ENCODE measurements at places on chromosomes 11 and 22.
A peak's percentile ranks its signal among the peaks of the same experiment; 100 is the strongest.

- no peak overlapping the region for H3K4me3 ChIP-seq
- no peak for DNase-seq
- H3K27me3 ChIP-seq: no peaks in the 10 kb centered on the region
- no peak overlapping the region for H3K27ac ChIP-seq
- peaks cover 4% of the 10 kb centered on the region for H3K36me3 ChIP-seq
Observed at GRCh38 chr11:1487091-1487850, 692 bp upstream of the MOB2 start.

DNA sequence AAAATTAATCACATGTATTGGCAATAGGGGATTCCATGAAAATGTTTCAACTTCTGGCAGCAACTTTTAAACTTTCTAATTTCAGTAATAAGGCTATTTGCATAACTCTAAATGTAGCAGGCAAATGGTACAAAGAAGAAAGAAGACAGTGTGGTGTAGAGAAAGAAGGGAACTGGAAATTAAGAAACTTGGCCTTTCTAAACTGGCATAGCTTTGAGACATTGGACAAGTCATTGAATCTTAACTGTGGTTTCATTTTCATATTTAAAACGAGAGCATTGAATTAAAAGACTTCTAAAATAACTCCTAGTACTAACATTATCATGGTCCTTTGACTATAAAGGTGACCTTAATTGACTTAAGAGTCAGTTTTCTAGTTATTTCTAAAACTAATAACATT lies 125.0 kb downstream of the UVRAG start:
- peak overlapping the region; percentile 32 for H3K4me3 ChIP-seq
- H3K27me3 ChIP-seq: no peaks in the 10 kb centered on the region
- H3K36me3 ChIP-seq: peaks cover 16% of the 10 kb centered on the region
- H3K27ac ChIP-seq: peak overlapping the region; percentile 11

DNA sequence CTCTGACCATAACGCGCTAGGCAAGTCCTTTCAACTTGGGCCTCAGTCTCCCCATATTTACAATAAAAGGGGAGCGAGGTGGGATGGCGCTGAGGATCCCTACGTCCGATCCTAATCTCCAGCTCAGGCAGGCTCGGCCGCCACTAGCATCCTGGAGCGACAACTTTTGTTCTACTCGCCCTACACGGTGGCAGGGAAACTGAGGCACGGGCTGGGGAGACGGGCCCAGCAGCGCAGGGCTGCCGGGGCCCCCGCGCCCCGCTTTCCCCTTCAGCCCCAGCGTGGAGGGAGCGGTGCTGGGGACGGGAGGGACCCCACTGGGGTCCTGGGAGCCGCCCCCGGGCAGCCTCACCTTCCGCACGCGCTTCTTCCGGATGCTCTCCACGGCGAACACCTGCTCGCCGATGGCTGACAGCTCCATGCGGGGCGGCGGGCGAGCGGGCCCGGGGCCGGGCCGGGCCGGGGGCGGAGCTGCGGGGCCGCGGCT lies 413 bp downstream of the CBX7 start:
- peaks cover 17% of the 10 kb centered on the region for H3K36me3 ChIP-seq
- H3K4me3 ChIP-seq: peak overlapping the region; percentile 79
- DNase-seq: no peak
- H3K27ac ChIP-seq: no peak overlapping the region
- peaks cover 46% of the 10 kb centered on the region for H3K4me1 ChIP-seq
- peaks cover 16% of the 10 kb centered on the region for H3K27me3 ChIP-seq

- no peak overlapping the region for H3K4me3 ChIP-seq
- DNase-seq: no peak
- peaks cover 31% of the 10 kb centered on the region for H3K4me1 ChIP-seq
- no peak overlapping the region for H3K27ac ChIP-seq
- peaks cover 10% of the 10 kb centered on the region for H3K36me3 ChIP-seq
- peaks cover 14% of the 10 kb centered on the region for H3K27me3 ChIP-seq
Observed at GRCh38 chr11:13465909-13466371, 2.9 kb upstream of the BTBD10 start.

DNA sequence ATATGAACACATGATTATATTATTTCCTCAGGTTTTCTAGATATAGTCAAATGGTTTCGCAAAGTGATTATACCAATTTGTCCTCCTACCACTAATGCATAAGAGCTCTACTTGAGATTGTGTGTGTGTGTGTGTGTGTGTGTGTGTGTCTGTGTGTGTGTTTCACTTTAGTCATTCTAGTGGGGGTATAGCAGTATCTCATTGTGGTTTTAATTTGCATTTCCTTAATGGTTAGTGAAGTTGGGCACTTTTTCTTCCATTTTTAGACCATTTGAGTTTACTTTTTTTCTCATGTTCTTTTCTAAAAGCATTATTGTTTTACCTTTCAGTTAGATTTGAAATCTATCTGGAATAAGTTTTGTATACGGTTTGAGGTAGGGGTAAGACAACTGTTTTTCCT lies 12.9 kb downstream of the CAPN5 start:
- no peaks in the 10 kb centered on the region for H3K27me3 ChIP-seq
- H3K36me3 ChIP-seq: no peaks in the 10 kb centered on the region
- no peak for DNase-seq
- H3K4me1 ChIP-seq: peaks cover 9% of the 10 kb centered on the region
- H3K4me3 ChIP-seq: no peak overlapping the region

DNA sequence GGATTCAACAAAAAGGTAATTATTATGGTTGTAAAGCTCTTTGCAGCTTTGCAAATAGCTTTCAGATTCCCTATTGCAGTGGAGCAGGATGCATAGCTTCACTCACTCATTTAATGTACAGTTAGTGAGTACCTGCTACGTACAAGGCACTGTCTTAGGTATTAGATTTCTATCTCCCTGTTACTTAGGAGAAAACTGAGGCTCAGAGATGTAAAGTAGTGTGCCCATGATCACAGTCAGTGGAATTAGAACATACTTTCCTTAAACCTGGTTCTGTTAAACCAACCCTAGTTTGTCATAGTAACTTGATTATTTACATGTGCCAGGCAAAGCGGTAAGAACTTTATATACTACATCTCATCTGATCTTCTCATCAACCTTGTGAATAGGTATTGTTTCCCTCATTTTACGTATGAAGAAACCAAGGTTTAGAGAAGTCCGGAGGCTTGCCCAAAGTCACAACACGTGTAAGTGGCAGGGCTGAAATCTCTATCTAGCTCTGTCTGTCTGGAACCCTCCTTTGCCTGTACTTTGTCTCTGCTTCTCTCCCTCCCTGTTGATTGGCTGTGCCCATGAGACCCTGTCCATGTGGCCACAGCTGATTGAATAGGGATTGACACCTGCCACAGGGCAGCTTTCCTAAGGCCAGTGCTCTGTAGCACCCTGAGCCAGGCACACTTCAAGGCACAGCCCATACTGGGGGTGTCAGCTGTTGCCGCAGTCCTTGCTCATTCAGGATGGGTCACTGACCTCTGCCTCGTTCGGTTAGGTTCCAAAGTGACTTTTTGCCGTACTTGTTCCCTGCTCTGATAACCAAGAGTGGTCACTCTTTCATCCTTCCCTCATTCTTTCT lies 63.8 kb upstream of the PRSS23 start:
- DNase-seq: no peak
- no peaks in the 10 kb centered on the region for H3K4me1 ChIP-seq
- no peak overlapping the region for H3K27ac ChIP-seq

- H3K27ac ChIP-seq: no peak overlapping the region
- no peak for DNase-seq
- no peaks in the 10 kb centered on the region for H3K36me3 ChIP-seq
- H3K4me1 ChIP-seq: no peaks in the 10 kb centered on the region
Observed at GRCh38 chr11:67062526-67063373, 6.1 kb downstream of the RHOD start.

- H3K27me3 ChIP-seq: no peaks in the 10 kb centered on the region
- H3K4me1 ChIP-seq: no peaks in the 10 kb centered on the region
- no peak for DNase-seq
- no peak overlapping the region for H3K4me3 ChIP-seq
- H3K27ac ChIP-seq: no peak overlapping the region
Observed at GRCh38 chr11:107331728-107332127, 125.9 kb downstream of the CWF19L2 start.

GRCh38 chr11:6742260-6742659 lies 29.5 kb downstream of the OR2AG2 start:
- peaks cover 40% of the 10 kb centered on the region for H3K36me3 ChIP-seq
- H3K4me3 ChIP-seq: no peak overlapping the region
- H3K27me3 ChIP-seq: no peaks in the 10 kb centered on the region
- DNase-seq: no peak

DNA sequence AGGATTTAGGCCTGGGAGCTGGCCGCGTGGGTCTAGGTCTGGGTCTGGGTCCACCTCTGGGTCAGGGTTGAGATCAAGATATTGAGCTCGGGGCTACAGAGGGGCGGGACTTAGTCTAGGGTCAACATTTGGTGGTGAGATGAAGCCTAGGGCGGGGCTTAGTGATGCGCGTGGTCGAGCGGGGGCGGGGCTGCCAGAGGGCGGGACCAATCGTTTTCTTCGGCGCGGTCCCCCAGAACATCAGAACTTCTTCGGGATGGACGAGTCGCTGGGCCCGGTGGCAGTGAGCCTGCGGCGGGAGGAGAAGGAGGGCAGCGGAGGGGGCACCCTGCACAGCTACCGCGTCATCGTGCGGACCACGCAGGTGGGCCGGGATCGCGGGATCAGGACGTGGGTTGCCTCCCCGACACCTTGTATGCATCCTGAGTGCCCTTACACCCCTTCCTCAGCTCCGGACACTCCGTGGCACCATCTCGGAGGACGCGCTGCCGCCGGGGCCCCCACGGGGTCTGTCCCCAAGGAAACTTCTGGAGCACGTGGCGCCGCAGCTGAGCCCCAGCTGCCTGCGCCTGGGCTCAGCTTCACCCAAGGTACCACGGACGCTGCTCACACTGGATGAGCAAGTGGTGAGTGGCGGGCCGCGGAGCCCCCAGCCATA lies 4.2 kb downstream of the SIPA1 start:
- peak overlapping the region; percentile 85 for H3K27ac ChIP-seq
- peaks cover 62% of the 10 kb centered on the region for H3K4me1 ChIP-seq

GRCh38 chr11:59900366-59901126 lies 22.0 kb downstream of the OOSP3 start:
- no peak overlapping the region for H3K27ac ChIP-seq
- H3K36me3 ChIP-seq: no peaks in the 10 kb centered on the region
- no peaks in the 10 kb centered on the region for H3K27me3 ChIP-seq

DNA sequence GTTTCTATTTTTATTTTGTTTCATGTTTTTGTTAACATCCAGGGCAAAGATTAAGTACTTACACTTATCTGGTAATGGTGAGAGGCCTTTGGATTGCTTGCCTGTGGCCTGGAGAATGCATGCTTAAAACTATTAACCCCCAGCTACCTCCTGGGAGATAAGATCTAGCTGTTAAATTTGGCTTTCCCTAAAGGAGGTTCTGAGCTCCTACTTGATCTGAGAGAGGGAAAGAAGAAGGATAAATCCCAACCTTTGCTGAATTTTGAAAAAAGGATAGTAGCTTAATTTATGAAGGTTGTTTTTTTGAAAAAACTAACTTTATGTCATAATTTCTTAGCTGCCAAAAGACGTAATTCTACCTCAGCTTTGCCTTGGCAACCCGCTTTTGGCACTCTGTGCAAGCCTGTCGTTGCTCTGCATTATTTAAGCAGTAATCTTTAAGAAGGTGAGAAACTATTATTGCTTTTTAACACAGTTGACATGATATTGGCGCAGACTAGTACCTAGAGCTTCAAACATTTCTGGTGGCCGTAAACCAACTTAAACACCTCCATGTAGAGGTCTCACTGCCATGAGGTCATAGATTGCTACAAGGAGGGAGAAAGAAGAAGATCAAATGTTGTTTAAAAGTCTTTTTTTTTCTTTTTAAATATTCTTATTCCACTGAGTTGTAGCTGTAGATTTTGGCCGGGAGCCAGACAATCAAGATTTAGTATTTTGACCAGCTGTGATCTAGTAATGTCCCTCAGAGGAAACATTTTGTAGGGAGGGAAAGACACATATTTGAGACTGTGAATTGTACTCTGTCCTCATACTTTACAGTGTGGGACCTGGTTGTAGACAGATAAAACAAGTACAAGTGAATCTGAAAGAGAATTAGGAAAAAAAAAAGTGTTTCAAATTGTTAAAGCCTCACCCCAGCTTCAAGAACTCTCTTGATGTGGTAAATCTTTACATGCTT lies 74.4 kb downstream of the WNT11 start:
- peaks cover 72% of the 10 kb centered on the region for H3K36me3 ChIP-seq
- H3K27me3 ChIP-seq: no peaks in the 10 kb centered on the region
- H3K4me3 ChIP-seq: no peak overlapping the region
- peaks cover 2% of the 10 kb centered on the region for H3K4me1 ChIP-seq

- peaks cover 42% of the 10 kb centered on the region for H3K4me1 ChIP-seq
- H3K27me3 ChIP-seq: no peaks in the 10 kb centered on the region
- peak overlapping the region; percentile 31 for H3K27ac ChIP-seq
- H3K36me3 ChIP-seq: peaks cover 68% of the 10 kb centered on the region
- peak overlapping the region; percentile 3 for H3K4me3 ChIP-seq
- no peak for DNase-seq
Observed at GRCh38 chr11:105027678-105028077, 4.7 kb upstream of the CASP5 start.

DNA sequence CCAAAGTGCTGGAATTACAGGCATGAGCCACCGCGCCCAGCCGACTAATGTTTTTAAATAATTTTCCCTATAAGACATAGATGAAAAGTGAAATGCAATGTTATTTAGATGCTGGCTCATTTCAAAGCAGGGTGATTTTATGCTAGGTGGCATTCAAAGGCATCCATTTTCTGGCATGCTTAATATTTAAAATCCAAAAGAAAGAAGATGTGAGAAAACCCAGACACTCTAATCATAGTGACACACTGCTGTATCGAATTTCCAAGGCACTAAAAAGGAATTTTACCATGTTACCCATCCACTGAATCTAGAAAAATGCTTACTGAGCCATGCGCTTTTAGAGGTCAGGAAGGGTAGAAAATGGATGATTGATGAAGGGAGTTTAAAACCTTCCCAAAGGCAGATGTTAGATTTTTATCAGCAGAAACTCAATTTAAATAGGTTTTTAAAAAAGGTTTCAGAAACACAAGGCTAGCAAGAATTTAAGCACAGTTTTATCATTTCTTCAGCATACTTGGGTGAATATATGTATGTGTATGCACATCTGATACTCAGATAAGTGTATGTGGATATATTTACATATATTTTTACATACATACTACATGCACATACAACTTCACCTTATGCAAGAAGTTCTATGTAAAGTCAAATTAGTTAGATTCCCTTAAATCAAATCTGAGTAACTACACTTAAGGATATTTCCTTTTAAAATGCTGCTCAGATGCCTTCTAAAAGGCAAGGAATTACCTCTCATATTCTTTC lies 24.1 kb upstream of the CCDC89 start:
- no peaks in the 10 kb centered on the region for H3K36me3 ChIP-seq
- DNase-seq: no peak
- no peak overlapping the region for H3K4me3 ChIP-seq
- no peak overlapping the region for H3K27ac ChIP-seq

DNA sequence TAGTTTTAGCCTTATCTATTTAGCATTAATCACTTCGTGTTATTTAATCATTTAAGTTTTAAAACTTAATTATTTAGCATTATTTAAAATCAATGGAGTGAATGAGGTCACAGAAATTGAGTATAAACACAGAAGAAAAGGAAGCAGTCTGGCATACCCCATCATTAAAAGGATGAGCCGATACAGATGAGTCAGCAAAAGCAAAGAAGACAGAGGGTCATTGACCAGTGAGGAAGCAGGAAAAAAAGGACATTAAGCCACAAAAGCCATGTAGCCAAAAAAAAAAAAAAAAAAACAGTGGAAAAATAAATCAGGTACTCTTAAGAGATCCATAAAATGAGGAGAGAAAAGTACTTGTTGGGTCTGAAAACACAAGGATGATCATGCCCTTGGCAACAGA lies 71.5 kb downstream of the TYR start:
- H3K4me1 ChIP-seq: no peaks in the 10 kb centered on the region
- H3K36me3 ChIP-seq: no peaks in the 10 kb centered on the region
- DNase-seq: no peak

All from activated B cell treated with CpG ODN at 0.5 μM for 24 hours (primary cell).